Cardiac fibroblast (primary cell): ENCODE measurements at places on chromosomes 4 and X.
A peak's percentile ranks its signal among the peaks of the same experiment; 100 is the strongest.

DNA sequence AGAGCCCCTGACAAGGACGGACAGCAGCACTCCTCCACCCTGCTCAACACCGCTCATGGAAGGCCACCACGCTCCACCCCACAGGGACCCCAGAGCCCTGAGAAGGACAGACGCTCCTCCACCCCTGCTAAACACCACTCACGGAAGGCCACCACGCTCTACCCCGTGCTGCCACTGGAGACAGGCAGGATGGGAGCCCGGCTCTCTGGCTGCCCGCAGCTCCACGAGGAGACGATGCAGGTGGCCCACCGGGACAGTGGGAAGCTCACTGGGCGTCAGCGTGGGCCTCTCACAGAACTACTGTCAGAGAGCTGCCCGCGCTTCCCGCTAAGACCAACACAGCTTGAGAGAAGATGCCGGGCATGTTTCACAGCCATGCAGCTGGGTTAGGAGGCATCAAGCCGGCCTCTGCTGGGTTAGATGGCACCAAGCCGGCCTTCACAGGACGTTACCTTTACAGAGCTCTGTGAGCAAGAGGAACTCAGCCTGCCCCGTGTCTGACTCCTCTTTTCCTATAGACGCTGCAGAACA is 20.8 kb downstream of the GAK start:
- no peak for DNase-seq

DNA sequence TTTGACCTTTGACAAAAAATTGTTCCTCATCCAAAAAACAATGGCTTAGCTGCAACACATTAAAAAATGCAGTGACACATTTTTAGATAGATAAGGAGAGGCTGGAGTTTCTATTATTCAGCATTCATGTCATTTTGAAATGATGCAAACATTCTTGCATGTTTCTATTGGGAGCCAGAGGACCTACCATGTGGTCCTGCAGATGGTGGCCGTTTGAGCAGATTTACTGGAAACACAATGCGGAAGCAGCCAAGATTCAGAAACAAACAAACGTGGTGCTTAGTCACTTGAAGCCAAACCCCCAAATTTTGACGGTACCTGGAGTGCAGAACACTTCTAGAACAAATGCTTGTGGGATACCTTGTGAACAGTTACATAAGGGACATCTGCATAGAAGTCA is 456.7 kb downstream of the PCDH18 start:
- peak; percentile 64 for DNase-seq

GRCh38 chr4:142405695-142406498 is 440.2 kb downstream of the INPP4B start:
- DNase-seq = peak; percentile 45

DNA sequence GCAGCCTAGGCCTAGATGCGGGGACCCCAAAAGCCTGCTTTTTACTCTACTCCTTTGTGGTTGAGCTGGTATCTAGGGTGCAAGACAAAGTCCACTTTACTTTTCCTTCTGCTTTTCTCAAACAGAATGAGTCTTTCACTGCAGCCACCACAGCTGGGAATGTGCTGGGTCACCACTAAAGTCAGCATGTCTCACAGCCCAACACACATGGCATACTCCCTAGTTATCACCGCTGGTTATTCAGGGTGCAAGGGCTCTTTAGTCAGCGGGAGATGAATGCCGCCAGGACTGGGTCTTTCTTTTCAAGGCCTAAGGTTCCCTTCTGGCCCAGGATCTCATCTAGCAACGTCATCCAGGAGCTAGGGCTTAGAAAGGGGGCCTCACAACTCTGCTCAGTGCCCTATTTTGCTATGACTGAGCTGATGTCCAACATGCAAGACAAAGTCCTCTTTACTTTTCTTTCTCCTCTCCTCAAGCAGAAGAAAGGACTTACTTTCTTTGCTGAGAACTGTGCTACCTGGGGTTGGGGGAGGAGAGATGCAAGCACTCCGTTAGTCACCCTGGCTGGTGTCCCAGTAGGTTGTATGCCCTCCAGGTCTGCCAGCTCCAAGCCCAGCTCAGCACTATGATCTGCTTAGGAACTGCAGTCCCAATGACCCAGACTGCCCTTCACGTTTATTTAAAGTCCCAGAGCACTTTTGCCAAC is 22.9 kb upstream of the STPG2 start:
- DNase-seq = no peak

DNA sequence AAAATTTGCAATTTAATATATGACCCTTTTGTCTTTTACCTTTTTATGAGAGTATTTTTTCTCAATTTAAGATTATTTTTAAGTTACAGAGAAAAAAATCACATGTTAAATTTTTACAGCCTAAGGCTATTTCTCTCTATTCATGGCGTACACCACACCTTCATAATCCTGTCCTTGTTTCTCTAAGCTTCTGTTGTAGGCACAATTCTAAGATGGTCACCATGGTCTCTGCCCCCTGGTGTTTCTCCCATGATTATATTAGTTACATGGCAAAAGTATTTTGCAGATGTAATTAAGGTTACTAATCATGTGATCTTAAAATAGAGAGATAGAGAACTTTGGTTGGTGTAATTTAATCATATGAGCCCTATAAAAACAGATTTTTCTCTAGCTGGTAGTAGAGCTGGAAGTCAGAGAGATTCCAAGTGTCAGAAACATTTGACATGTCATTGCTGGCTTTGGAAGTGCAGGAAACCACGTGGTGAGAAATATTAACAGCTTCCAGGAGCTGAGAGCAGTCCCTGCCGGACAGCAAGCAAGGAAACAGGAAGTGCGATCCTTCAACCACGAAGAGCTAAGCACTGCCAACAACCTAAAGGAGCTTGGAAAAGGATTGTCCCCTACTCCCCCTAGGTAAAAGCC is 89.8 kb downstream of the EIF4E start:
- peak; percentile 56 for DNase-seq
